Activated naive CD8-positive, alpha-beta T cell treated with anti-CD3 and anti-CD28 coated beads, Interleukin-2, amount 10 ng/mL, durations not matched to agents 7 days and 5 days (primary cell): ENCODE measurements at places on chromosomes 5 and 9. TPM values are rescaled to one million over a fixed set of nuclear protein-coding genes. Genes with fewer than 3 reads are reported as not detected.

Gene PKN3
- 7.4 TPM for total RNA-seq

Gene C1QTNF2
- not detected for total RNA-seq

Gene NUTM2G
- not detected for total RNA-seq

Gene PHF24
- total RNA-seq, result not detected

Gene SLC22A5
- total RNA-seq, result 5.1 TPM

Gene SAXO1
- total RNA-seq, result 0.42 TPM

Gene ST8SIA4
- 37.0 TPM for total RNA-seq

Gene PTGR1
- total RNA-seq, result 1.2 TPM
